ENCODE measurements at places on chromosomes 6 and 20.

GRCh38 chr20:19304389-19304788 lies 91.9 kb downstream of the SLC24A3 start:
- DNase-seq: no peak

DNA sequence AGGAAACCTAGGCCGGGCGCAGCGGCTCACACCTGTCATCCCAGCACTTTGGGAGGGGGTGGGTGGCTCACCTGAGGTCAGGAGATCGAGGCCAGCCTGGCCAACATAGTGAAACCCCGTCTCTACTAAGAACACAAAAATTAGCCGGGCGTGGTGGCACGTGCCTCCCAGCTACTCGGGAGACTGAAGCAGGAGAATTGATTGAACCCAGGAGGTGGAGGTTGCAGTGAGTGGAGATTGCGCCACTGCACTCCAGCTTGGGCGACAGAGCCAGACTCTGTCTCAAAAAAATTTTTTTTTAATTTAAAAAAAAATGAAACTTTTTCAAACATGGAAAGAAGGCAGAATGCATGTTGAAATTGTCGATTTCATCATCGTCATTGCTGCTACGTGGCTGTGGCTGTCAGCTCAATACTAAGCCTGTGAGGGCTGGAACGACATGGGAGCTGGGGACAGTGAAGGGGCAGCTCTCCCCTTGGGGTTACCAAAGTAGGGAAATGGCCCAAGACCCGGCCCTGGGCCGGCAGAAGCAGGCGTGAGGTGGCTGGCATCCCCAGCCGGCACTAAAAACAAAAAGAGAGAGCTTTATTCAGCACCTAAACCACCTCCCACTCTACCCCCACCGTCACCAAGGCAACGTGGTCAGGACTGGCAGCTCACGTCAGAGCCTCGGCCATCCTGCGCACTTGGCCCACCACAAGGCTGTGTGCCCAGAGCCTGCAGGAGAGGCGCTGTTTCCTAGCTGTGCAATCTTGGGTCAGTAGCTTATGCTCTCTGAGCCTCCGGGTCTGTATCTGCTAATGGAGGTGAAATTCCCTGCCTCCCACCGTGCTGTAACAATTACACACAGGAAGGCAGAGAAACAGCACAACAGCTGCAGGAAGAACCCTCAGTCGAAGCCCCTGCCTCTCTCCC lies 30.8 kb downstream of the AGPAT4 start:
- peak; percentile 40 for DNase-seq

GRCh38 chr6:168884646-168885086 lies 369.0 kb downstream of the THBS2 start:
- DNase-seq: peak; percentile 89

- no peak for DNase-seq
Observed at GRCh38 chr6:43980004-43980795, 147.1 kb downstream of the MRPL14 start.

- no peak for DNase-seq
Observed at GRCh38 chr6:12958052-12958706, 241.6 kb downstream of the PHACTR1 start.

GRCh38 chr6:42923666-42924065 lies 5.6 kb upstream of the CNPY3 start:
- DNase-seq: no peak

DNA sequence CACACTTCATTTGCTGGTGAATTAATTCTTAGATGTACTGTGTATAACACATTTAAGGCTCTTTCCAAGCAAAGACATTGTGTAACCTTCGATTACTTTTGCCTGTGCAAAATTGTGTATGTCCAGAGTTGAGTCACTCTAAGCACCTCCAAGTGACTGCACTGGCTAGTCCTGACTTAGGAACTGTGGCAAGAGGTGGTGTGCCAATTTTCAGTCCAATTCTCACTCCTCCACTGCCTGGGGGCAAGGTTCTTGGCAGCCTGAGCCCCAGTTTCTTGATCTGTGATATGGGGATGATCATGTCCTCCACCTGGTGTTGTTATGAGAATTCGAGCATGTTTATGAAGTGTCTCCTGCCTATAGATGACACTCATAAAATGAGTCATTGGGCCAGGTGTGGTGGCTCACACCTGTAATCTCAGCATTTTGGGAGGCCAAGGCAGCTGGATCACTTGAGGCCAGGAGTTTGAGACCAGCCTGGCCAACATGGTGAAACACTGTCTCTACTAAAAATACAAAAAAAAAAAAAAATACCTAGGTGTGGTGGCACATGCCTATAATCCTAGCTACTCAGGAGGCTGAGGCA lies 105.3 kb upstream of the CDYL start:
- DNase-seq: no peak

GRCh38 chr6:134009876-134010275 lies 42.5 kb downstream of the SLC2A12 start:
- no peak for DNase-seq

DNA sequence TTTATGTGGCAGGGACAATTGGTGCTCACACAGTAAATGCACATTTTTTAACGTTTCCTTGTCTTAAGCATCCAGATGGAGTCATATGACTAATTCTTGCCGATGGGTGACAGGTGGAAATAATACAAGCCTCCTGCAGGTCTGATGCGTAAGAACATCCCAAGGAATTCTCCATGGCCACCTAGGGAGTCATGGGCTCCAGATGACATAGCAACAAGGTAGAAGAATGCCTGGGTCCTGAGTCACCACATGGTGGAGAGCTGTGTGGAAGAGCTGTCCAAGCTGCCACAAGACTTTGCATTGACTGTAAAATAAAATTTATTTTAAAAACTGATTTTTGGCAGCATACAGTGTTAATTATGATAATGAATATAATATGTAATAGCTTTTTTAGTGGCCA lies 77.0 kb upstream of the MAP3K7 start:
- DNase-seq: no peak

DNA sequence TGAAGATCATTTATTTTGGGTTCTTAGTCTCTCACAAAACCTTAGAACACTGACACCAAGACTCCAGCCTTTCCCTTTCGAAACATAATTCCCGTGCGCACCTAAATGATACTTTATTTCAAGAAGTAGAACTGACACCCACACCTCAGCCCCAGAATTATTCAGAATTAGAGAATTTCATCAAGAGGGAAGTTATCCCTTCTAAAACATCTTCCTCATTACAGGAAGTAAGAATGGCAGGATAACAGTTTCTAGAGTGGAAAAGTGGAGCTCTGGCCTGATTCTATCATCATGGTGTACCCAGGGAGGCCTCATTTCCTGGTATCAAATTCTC lies 1.4 kb upstream of the SRXN1 start:
- DNase-seq: no peak

DNA sequence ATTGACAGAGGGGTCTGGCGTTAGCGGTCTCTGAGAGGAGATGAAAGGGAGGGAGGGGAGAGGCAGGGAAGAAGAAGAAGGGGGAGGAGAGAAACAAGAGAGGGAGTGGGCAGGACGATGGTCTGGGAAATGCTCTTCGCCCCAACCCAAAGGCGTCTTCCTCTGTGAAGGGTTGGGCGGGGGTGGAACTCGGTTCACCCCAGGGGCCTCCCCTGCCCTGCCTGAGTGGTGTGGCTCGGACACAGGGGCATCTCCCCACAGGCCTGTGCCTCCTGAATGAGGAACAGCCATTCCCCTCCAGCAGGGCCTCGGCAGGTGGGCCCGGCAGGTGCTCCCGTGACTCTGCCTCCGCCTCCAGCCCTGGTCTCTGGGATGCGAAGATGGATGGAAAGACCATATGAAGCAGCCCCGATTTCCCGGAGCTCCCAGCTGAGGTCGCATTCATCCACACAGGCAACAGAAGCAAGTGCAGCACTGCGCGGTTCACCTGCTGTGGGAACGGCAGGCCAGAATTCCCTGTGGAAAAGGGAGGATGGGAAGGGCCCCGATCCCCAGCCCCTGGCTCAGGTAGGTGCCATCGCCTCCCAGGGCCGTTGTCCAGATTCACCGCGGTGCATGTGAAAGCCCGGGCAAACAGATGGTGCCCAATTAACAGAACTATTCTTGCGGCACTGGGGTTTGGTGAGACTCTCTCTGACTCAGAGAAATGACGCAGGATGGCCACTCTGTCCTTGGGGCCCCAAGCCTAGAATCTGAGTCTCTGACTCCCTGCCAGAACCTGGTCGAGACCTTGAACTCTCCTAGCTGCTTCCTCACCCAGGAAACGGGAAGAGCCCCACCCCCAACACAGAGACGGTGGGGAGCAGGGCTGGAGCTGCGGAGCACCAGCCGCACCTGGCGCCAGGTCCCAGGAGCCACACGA lies 29.4 kb upstream of the RPS6KA2 start:
- no peak for DNase-seq

- DNase-seq: no peak
Observed at GRCh38 chr6:148890652-148891404, 144.0 kb downstream of the UST start.

- no peak for DNase-seq
Observed at GRCh38 chr20:5072756-5073659, 46.8 kb downstream of the PCNA start.

DNA sequence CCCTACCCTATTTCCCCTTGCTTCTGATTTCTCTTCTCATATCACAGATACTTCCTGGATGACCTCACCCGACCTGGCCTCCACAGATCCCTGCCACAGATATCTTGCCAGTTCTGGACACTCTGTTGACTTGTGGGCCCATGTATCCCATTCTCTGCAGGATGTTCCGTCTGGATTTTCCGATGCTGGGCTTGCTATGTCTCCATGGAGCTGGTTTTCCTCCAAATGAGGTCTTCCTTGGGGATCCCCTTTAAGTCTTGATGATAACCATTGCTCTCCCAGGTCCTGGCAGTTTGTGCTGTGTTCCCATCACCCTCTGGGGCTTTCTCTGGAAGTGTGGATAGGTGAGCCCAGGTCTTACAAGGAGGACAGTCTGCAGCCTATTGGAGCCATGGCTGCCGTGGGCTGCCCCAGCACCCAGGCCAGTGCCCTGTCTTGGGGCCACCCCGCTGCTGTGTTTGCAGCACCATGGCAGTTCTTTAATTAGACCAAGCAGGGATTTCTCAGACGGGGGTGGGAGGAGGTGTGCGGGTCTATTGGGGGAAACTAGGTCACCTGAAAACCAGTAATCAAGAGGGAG lies 23.9 kb downstream of the PPP1R16B start:
- no peak for DNase-seq

DNA sequence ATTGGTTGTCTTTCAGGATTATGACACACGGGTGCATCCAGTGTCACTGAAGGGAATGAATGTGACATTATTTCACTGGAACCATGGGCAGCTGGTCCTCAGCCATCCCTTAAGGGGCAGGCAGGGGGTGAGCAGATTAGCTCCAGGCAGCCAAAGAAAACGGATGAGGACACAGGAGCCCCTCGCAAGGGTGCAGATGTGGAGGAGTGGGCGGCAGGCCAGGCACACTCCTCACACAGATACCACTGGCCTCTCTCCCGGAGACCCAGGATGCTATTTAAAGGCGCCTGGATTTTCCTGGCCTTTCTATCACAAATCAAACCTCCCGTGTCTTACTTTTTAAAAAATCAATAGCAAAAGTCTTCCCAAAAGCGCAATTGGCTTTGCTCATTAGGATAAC lies 210.4 kb downstream of the TAF4 start:
- DNase-seq: no peak

DNA sequence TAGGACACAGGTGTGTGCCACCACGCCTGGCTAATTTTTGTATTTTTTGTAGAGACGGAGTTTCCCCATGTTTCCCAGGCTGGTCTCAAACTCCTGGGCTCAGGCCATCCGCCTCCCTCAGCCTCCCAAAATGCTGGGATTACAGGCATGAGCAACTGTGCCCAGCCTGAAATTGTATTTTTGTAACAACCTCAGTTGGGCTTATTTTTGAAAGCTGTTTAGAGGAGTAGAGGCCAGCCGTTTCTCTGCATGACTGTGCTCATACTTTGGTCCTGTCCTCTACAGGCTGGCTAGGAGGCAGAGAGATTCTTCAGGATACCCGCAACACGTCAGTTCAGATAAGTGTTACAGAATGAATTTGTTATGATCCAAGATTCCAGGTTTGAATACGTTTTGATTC lies 22.1 kb downstream of the CAGE1 start:
- DNase-seq: no peak

DNA sequence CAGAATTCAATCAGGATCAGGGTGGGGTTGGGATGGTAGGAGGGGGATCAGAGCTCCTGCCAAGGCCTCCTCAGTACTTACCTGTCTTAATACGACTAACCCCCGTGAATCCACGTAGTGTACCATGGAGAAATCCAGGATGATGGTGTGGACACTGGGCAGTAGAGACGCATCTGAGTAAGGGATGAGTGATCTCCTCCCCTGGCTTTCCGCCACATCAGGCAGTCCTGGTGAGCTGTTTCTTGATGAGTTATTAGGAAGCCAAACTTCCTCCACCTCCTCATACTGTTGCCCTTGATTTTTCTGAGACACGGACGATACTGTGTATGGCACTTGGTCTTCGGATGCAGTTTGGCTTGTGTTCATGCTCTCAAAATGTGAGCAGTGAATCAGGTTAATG lies 34.2 kb upstream of the SRPK1 start:
- DNase-seq: no peak

GRCh38 chr6:73797861-73798260 lies 101.9 kb downstream of the CD109 start:
- DNase-seq: no peak

- DNase-seq: no peak
Observed at GRCh38 chr6:72288592-72288991, 333.3 kb upstream of the KCNQ5 start.

- DNase-seq: no peak
Observed at GRCh38 chr6:65776332-65776731, 69.3 kb upstream of the EYS start.

DNA sequence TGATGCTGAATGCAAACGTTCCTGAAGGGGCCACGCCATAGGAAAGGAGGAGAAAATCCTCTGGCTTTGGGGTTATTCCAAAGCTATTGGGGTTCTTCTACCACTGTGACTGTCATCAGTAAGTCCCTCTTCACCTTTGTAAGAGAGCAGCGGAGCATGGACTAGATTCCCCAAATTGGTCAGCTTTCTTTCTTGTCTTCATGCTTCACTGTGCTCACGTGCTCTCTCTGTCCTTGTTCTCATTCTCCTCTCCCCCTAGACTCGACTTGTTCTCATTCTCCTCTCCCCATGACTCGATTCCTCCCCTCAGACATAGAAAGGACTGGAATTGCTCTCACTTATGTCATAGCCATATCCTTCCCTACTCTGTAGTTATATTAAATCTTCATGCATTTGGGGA lies 54.8 kb upstream of the ADGRG6 start:
- no peak for DNase-seq

DNA sequence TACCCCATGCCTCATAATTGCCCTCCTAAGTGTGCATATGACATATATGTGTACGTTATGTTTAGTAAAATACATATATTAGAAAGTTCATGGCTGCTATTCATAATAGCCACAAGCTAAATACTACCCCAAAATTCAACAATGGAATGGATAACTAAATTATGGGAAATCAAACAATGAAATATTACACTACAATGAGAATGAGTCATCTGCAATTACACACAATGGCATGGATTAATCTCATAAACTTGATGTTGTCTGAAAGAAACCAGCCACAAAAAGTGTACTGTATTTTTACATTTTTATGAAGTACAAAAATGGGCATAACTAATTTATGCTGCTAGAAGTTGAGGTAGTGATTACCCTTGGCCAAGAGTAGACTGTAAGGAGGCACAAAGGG lies 477.0 kb downstream of the HAO1 start:
- no peak for DNase-seq

DNA sequence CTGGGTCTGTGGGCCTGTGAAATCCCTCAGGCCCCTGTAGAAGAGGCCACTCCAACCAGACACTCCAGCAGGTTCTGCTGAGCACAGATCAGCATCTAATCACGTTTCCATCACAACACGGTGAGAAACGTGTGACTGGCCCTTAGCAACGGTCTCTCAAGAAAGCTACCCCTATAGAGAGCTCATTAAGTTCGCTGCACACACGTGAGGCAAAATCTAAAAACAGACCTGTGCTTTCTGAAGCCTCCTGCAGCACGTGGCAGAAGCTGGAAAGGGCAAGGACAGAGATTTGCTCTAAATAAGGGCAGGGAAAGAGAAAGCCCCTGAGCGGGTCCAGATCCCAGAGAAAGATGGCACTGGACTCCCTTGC lies 56.5 kb downstream of the GPR6 start:
- no peak for DNase-seq

All from activated T-cell treated with anti-CD3 and anti-CD28 coated beads, Interleukin-2, amount 50 U/mL, for 1 hour (primary cell).